ENCODE measurements at places on chromosomes 4 and X.

GRCh38 chr4:83413676-83414075 lies 41.9 kb downstream of the HELQ start:
- peak; percentile 11 for DNase-seq

- DNase-seq: no peak
Observed at GRCh38 chr4:83342476-83342875, 7.8 kb upstream of the HPSE start.

DNA sequence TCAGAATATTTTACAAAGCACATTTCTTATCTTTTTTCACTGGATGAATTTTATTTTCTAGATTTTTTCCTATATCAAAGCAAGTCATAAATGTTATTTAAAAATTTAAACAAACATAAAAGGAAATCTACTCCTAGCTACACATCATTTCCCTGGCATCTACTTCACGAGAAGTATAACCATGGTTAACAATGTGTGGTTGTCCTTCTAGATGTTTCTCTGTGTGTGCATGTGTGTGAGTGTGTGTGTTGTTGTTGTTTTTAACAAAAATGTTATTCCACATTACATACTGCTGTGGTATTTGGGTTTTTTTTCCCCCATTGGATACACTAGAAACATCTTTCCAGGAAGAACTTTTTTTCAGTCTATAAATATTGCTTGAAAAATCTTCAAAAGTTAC lies 103.1 kb downstream of the CHIC2 start:
- DNase-seq: no peak

DNA sequence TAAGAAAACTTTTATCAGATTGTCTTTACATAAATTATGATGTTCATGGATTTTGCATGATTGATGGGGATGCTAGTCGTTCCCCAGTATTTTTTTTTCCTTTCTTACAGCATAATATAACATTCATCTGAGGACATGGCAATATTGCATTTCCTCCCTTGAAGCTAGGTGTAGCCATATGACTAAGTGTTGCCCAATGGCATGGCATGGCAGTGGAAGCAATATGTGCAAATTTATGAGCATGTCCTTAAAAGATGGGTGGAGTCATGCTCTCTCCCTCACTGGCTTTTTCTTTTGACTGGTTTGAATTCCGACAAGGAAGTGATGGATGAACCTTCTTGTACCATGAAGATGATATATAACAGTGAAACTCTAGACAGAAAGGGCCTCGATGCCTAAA lies 96.3 kb downstream of the BANK1 start:
- DNase-seq: no peak

- DNase-seq: peak; percentile 91
Observed at GRCh38 chr4:15665753-15666365, 10.7 kb upstream of the FBXL5 start.

GRCh38 chr4:53552711-53553110 lies 38.6 kb downstream of the LNX1 start:
- no peak for DNase-seq

- DNase-seq: no peak
Observed at GRCh38 chr4:82624819-82625218, 63.0 kb upstream of the TMEM150C start.

- no peak for DNase-seq
Observed at GRCh38 chr4:103719830-103720207, at the start of gene TACR3. TACR3 (minus strand) TSS chr4:103719985; CDS start chr4:103719675, 310 bp downstream.

DNA sequence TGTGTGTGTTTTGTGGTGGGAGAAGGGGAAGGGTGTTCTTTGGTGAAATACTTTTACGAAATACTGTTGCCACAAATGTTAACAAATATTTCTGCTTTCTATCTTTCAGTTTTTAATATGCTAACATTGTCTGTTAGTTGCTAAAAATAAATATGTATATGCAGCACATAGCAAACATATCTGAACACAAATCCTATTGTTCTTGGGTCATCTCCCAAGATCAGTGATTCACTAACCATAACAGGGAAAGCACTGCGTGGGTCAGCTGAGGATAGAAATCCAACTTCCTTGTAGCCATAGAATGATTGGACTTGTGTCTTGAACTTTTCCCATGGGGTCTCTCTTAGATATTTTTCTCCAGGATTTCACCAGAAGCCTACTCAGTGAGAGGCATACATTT lies 250.3 kb upstream of the FAM47A start:
- DNase-seq: no peak

GRCh38 chr4:163666332-163666873 lies 171.9 kb downstream of the TMA16 start:
- peak; percentile 73 for DNase-seq

DNA sequence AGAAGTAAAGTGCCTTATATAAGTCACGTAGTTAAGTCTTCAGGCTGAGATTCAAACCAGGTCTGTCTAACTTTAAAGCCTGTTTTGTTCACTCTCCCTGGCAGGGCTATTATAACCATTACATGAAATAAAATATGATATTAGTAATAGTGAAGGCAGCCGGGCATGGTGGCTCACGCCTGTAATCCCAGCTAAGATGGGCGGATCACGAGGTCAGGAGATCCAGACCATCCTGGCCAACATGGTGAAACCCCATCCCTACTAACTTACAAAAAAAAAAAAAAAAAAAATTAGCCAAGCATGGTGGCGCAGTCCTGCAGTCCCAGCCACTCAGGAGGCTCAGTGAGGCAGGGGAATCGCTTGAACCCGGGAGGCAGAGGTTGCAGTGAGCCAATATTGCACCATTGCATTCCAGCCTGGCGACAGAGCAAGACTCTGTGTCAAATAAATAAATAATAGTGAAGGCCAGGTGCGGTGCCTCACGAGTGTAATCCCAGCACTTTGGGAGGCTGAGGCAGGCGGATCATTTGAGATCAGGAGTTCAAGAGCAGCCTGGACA lies 22.1 kb upstream of the SOWAHD start:
- DNase-seq: no peak

DNA sequence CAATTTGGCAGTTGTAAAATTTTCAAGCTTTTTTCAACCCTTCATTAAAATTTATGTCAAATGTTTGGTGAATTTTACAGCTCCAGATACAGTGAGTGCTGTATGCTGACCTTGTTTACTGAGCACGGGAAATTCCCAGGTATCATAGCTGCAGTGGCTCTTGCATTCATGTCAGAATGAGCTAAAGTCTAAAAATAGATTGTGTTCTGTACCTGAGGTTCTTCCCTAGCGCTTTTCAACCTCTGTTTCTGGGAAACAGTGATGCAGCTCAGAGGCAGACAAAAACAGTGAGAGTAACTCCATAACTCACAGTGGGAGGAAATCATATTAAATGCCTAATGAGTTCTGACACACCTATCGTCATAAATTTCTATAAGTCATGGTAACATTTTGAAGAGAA lies 393.8 kb upstream of the GNPDA2 start:
- DNase-seq: no peak

DNA sequence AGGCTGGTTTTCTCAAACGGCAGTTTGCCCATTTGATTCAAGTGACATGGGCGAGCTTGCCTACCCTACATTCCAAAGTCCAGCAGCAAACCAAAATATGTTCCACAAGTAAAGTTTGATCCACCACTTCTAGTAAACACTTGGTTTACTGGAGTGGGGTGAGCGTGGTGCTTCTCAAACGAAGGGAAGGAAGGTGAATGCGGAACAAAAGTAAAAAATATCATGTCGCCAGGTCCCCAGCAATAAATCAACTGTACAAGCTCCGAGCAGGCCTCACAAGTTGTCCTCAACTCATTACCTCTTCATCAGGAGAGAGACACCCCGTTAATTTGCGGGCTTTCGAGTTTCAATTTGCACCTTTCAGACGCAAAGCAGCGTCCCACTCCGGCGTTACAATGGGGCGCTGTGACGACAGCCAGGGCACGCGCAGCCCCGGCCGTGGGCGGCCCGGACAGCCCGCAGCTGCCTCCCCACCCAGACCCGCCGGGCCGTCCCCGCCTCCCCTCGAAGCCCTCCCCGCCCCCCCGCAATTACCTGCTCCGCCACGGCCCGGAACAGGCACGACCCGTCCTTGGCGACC lies 1.0 kb downstream of the OTUD4 start:
- DNase-seq: peak; percentile 80

DNA sequence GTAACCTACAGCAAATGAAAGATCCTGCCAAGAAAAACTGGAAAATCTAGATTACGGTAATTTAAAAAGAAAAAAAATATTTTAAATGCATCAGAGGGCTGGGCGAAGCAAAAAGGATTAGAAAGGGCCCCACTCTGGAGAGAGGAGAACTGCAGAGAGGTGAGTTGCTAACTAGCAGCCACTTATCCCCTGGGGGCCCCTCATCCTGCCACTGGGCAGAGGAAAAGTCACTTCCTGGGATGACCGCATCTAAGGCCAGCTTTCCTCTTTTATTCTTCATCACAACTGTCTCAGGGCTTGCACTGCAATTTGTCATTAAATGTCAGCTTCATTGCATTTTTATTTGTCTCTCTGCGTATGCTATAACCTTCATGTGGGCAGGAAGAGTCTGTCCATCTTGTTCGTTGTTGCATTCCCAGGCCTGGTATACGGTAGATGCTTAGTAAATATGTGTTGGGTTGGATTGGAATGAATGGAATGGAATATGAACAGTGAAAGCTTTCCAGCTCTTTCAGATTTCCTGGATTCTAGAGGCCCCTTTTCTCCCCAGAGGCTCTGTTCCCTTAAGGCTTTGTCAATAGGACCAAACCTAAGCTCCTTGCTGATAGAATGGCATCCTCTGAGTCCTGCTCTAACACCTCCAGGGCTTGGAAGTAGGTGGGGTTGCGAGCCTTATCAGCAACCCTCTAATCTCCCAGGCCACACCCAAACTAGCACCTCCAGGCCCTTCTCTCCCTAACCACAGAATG lies 58.9 kb downstream of the TLR10 start:
- DNase-seq: no peak

- no peak for DNase-seq
Observed at GRCh38 chr4:137559801-137560200, 27.5 kb upstream of the PCDH18 start.

DNA sequence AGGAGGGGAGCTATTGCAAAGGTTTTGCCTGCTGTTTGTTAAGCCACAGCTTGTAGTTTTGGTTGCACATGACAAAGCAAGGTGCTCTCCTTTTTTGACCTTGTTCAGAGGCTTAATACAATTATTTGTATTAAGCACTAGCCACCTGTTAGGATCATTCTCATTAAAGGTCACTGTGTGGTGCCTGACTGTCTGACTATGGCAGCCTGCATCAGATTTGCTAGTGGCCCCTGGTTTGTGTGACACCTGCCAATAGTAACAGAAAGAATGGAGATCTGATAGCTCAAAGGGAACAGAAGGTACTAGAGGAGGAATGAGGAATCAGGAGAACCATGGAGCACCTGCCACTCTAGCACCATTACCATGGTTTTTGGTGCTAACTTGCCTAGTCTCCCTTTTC lies 102.5 kb downstream of the POLA1 start:
- DNase-seq: no peak

GRCh38 chr4:187416216-187416615 lies 579.4 kb upstream of the ZFP42 start:
- DNase-seq: no peak

DNA sequence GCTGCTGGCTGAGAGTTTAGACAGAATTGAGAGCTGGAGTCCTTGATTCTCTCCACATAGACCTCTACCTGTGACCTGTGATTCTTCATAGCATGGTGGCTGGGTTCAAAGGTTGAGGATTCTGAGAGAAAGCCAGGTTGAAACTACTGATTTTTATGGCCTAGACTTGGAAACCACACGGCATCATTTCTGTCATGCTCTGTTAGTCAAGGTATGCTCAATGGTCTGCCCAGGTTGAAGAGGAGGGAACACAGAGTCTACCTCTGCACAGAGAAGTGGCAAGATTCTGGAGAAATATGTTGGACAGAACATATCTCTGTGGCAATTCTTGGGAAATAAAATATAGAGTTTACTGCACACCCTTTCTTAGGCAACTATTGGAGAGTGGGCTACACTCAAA lies 57.2 kb upstream of the CXorf66 start:
- no peak for DNase-seq

DNA sequence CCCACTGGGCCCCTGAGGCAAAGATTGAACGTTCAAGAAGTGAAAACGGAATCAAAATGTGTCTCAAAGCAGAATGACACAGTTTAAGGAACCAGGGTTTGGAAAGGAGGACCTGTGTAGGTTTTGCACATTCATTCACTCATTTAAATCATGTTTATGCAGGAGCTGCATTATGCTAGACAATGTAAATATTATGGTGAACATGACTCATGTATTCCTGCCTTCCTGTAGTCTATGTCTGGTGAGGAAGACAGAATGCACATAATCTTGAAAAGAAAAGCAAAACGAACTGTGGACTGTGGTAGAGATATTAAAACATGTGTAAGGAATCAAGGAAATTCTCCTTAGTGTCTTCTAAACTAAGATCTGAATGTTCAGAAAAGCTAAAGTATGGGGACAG lies 311.8 kb upstream of the SMIM31 start:
- DNase-seq: no peak

GRCh38 chrX:74450803-74451449 lies 29.6 kb downstream of the SLC16A2 start:
- peak; percentile 66 for DNase-seq

GRCh38 chr4:31458813-31459212 lies 738.6 kb downstream of the PCDH7 start:
- no peak for DNase-seq

GRCh38 chr4:1309261-1310010 lies 19.7 kb downstream of the MAEA start:
- peak; percentile 33 for DNase-seq

DNA sequence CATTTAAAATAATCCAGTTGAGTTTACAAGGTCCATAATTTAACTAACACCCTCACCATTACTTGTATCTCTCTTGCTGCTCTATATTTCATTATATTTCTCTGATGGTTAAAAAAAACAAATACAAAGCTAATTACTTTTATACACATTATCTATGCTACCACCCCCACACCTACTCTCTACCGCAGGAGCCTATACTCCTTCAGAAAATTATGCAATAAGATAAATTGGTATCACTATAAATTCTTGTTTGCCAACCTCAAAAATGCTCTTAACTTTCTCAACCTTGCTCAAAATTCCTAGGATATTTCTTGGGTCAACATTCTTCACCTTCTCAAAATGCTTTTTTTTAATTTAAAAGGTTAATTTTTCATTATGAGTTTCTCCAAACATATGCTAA lies 282.7 kb downstream of the KCTD8 start:
- no peak for DNase-seq

DNA sequence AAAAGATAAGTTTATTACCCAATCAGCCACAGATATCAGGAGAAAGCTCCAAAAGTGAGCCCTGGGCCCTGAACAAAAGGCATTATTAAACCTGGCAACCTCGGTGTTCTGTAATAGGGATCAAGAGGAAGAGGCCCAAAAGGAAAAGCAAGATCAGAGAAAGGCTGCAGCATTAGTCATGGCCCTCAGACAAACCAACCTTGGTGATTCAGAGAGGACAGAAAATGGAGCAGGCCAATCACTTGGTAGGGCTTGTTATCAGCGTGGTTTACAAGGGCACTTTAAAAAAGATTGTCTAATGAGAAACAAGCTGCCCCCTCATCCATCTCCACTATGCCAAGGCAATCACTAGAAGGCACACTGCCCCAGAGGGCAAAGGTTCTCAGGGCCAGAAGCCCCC lies 75.7 kb downstream of the AGTR2 start:
- no peak for DNase-seq

DNA sequence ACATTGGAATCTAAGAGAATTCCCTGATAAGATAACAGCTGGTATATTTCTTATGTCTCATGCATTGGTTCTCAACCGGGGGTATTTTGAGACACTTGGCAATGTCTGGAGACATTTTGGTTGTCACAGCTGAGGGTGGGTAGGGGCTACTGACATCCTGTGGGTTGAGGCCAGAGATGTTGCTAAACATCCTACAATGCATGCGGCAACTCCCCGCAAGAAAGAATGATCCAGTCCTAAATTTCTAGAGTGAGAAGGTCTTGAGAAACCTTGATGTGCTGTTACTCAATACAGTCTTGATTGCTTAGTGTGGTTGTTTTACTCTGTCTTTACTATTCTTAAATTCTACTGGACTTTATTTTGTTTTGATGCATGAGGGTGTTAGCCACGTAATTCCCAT lies 287.2 kb downstream of the FRMPD4 start:
- no peak for DNase-seq

Measured in inflammatory macrophage treated with lipopolysaccharide for 1 hour (primary cell).